ENCODE measurements at places on chromosomes 5 and 9.

DNA sequence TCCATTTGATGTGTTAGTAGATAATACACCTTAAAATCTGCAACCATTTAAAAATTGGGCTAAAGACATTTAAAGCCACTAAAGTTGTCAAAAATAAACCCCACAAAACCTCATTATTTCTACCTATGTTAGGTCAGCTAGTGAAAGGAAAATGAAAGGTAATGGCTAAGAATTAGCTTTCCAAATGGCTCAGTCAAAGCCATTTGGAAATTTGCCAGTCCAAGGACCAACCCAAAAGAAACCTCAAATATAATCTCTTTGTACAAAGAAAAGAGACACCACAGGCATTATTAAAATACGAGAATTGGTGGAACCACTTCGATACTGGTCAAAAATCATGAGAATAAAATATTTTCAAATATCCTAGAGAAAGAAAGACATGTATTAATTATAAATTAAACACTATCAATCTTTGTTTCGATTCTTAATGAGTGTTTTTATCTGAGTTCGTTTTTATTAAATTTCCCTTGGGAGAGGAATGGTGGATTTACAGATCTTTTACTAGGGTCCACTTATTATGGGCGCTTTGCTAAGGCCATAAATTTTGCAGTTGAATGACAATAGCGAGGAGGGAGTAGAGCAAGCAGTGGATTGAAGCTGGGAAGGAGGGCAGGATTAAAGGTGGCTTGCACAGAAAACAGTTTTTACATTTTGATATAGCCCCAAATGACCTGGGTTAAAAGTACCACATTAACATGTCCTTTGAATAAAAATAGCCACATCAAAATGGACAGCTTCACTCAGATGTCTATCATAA is 116.8 kb upstream of the SHB start:
- DNase-seq, result no peak

DNA sequence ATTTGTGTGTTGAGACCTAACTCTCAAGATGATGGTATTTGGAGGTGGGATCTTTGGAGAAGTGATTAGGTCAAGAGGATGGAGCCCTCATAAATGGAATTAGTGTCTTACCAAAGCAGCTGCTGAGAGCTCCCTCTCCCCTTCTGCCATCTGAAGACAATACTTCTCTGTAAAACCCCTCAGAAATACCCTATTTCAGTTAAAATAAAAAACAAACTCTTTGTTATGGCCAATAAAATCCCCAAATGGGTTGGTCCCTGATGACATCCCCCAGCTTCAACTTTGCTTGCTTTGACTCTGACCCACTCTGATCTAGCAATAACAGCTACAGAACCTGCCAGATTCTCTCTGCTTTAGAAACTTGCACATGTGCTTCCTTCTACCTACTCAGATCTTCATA is 100.9 kb downstream of the SNCAIP start:
- DNase-seq, result no peak

- DNase-seq, result no peak
Measured at GRCh38 chr5:40112875-40113274, 566.8 kb upstream of the PTGER4 start.

DNA sequence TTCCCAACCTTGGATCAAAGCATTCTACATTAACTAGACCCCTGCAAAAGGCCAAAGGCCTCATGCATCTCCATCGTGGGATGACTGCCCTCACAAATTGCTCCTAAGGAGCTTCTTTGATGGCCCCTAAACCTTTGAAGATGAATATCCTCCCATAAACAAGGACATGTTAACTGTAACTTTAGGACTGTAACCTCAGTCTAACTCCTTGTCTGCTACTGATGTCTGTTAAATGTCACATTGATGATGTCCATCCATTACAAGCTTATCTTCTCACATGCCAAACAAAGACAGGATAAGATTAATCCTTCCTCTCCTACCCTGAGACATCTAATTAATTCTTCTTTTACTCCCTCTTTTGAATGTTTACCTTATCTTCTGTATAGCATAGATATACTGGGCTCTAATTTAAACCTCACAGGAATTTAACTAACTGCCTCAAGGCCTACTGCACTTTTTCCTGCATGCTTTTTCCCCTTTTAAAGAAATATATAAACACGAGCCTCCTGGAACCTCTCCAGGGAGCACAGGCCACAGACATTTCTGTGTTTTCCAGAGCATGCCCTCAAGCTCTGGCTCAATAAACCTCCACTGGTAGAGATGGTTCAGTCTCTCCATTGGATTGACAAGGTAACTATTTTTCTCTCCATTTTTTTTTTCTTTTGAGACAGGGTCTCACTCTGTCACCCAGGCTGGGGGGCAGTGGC is 90.6 kb upstream of the SLC25A48 start:
- DNase-seq, result no peak

- DNase-seq, result no peak
Measured at GRCh38 chr5:168282120-168282519, 9.3 kb upstream of the WWC1 start.

DNA sequence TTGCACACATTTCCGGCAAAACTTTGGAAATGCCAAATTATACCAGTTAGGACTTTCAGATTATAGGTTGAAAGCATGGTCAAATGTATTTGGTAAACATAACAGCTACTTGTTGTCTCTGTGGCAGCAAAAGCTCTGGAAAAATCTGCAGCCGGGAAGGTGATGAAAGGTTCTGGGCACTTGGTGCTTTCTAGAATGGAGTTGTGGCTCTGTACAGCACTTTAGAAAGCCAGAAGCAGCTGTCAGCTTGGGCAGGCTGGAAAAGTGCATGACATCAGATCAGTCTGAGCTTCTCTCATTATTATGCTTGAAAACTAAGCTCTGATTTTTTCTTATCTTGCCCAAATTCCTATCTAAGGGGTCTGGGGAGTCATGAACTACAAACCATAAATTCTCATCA is 118.6 kb upstream of the MAST4 start:
- no peak for DNase-seq

- no peak for DNase-seq
Measured at GRCh38 chr9:114396558-114397218, 8.9 kb upstream of the AKNA start.

DNA sequence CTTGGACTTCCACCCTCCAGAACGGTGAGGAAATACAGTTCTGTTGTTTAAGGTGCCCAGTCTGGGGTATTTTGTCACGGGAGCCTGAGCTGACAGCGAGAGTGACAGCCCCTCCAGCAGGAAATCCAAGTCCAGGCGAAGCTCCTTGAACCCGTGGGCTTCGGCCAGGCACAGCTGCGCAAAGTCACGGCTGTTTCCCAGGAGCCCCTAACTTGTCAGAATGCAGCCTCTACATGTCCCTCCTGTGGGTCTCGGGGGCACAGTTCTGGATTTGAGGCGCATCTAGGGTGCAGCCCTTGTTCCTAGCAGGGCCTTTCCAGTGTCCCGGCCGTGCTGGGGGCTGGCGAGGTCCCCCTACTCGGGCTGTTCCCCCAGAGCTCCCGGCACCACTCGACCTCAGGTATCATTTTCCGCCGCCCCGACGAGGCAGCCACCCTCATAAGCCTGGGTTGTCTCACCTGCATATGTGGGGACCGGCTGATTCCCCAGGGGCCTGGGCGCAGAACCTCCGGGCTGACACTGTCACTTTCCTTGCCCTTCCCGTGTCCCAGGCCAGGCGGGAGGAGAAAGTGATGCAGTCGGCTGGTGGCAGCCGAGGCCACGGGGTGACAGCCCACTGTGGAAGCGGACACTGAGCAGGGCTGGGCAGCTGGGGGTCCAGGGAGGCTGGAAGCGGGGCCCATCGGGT is 4.5 kb downstream of the LCN8 start:
- no peak for DNase-seq

- no peak for DNase-seq
Measured at GRCh38 chr5:98794414-98795080, 21.1 kb downstream of the RGMB start.

DNA sequence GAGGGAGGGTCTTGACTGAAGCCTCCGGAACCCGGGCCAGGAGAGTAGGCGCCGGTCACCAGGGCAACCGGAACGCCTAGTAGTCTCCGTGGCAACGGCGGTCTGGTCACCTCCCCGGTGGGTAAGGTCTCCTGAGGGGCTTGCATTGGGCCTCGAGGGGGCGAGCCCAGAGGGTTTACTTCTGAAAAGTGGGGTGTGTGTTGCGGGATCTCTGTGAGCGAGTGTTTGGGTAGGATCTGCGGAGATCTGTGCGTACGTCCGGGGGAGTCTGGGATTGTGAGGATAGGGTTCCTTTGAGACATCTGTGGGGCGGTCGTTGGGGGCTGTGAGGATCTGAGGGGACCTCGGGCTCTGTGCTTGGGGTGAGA is at the start of gene FAM221B:
Gene FAM221B, minus strand, starts transcription at position 17 of the 368 bp plus-strand sequence. CDS start 2,571 bp downstream, outside the sequence.
- DNase-seq, result no peak

All from stimulated activated CD4-positive, alpha-beta T cell treated with anti-CD3 and anti-CD28 coated beads, TNF-alpha, amount 100 ng/mL, for 24 hours (primary cell).